Dermis microvascular lymphatic vessel endothelial cell (primary cell): ENCODE measurements at places on chromosomes 13 and 19. TPM values are rescaled to one million over a fixed set of nuclear protein-coding genes. Genes with fewer than 3 reads are reported as not detected.

- no peak for DNase-seq
Observed at GRCh38 chr13:97878431-97879375, 74.8 kb upstream of the IPO5 start.

DNA sequence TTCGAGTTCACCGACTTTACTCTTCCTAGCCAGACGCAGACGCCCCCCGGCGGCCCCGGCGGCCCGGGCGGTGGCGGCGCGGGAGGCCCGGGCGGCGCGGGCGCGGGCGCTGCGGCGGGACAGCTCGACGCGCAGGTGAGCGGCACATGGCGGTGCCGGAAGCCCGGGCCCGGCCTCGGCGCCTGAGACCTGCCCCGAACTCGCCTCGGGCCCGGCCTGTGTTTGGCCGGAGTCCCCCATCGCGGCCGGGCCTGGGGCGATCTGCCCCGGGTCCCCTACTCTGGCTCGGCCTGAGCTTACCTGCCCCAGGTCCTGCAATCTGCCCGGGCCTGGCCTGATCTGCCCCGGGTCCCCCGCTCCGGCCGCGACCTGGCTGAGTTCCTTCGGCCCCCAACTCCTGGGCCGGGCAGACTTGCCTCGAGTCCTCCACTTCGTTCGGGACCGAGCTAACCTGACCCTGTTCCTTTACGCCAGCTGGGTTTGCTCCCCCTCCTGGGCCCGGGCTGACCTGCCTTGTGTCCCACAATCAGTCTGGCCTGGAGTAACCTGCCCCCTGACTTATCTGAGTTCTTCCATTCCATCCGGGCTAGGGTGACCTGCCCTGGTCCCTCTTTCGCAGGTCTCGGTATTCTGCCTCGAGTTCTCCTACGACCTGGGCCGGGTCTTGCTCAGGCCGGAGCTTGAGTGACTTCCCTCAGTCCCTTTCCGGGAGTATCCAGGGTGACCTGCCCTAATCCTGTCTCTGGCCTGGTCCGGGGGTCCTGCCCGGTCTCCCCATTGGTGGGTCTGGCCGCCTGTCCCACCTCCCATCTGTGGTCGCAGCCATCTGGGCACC is 764 bp downstream of the UPF1 start:
- DNase-seq: no peak

The SELENOV gene
- total RNA-seq: not detected in 2 replicates

The TMEM59L gene
- total RNA-seq: under 0.01 TPM in 1 of 2 replicates, not detected in the other
